ENCODE measurements at places on chromosomes 1 and 21.
A peak's percentile ranks its signal among the peaks of the same experiment; 100 is the strongest.

- no peak for DNase-seq
Observed at GRCh38 chr1:180926164-180926981, 13.7 kb downstream of the KIAA1614 start.

- no peak for DNase-seq
Observed at GRCh38 chr1:19511116-19511515, 25.8 kb upstream of the CAPZB start.

GRCh38 chr21:20721151-20721550, 277.1 kb upstream of the NCAM2 start:
- peak; percentile 36 for DNase-seq

GRCh38 chr1:9859281-9860014, 35.7 kb upstream of the CLSTN1 start:
- DNase-seq, result no peak

DNA sequence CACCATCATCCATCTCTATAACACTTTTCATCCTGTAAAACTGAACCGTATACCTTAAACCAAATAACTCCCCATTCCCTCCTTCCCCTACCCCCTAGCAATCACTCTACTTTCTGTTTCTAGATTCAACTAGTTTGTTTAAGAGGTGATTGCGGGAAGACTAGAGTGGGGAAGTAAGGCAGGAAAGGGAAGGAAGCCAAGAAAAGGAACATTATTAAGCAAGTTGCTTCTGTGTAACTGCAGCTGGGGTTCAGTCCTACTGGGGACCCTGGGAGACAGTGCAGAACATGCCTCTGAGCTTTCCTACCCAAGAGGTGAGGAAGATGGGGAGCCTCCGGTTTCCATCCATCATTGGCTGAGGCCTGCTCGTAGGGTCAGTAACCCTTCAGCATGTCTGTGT, 28.9 kb upstream of the H3-3A start:
- DNase-seq, result no peak

DNA sequence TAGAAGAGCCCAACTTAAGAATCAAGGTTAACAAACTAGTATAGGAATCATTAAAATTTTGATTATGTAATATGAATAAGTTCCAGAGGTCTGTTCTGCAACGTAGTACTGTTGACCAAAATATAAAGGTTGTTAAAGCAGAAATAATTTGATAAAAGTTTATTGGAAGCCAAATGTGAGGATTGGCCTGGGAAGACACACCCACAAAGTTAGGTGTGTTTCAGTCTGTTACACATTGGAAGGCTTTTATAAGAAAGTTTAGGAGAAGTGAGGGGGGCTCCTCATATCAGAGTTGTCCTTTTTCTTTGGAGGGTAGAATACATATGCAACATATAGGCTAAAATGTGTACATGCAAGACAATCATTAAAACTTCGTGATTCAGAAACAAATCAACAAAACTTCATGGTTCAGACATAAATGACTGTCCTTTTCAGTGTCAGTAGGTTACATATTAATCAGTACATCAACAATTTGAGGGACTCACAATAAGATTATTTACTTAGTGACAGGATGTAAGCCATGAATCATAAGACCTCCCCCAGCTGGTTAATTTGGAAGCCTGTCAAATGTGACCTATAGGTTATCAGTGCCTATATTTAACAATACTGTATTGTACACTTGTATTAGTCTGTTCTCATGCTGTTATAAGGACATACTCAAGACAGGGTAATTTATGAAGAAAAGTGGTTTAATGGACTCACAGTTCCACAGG, 245.0 kb upstream of the B3GALT2 start:
- no peak for DNase-seq

DNA sequence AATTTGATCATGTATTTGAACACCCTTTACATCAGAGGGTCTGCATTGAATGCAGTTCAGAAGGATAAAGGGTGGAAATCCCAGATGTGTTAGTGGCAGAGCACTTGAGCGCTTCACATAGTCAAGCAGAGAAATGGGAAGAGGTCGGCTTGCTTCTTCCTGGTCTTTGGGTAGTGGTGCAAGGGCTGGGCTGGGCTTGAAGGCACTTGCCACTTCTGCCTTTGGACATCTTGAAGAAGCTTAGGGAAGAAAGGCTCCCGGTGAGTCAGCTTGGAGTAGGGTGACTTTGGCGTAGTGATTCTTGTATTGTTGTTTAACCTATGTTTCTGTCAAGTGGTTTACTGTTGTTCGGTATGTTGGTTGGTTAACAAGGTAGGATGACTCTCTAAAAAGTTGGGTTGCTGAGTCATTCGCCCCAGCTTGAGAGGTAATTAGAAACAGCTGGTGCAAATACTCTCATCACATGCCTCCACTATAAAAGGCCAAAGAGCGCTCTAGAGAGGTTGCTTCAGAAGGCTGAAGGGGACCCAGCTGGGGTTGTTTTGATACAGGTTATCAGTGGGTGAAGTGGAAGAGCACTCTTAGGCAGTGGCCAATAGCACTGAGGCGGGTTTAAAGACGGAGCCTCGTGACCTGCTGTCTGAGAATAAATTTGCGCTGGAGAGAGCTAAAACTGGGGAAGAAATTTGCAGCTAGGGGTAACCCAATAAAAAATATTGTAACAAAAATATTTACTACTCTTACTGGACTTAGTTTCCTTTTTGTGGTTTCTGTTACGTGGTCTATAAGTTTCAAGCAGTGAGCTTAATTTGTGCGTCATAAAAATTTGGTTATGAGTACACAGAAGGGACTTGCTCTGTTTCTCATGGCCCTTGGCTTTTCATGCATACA, 1.4 kb downstream of the BACH1 start:
- peak; percentile 90 for DNase-seq

DNA sequence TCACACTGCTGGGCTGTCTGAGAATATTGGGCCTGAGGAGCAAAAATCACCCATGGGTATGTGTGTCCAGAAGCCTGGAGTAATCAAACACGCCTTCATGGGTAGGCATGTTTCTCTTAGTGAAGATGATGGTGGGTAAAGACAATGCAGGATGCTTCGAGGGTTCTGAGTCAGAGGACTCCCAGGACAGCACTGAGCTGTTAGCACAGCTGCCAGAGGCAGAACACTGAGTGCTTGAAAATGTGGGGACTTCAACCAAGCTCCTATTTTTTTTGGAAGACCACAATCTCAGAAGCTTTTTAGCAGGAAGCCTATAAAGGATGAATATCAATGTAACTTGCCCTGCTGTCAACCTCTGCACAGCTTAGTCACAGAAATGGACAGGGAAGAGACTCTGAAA, 7.9 kb upstream of the NT5C1A start:
- no peak for DNase-seq

GRCh38 chr1:27538793-27539192, 48.8 kb upstream of the WASF2 start:
- peak; percentile 58 for DNase-seq

DNA sequence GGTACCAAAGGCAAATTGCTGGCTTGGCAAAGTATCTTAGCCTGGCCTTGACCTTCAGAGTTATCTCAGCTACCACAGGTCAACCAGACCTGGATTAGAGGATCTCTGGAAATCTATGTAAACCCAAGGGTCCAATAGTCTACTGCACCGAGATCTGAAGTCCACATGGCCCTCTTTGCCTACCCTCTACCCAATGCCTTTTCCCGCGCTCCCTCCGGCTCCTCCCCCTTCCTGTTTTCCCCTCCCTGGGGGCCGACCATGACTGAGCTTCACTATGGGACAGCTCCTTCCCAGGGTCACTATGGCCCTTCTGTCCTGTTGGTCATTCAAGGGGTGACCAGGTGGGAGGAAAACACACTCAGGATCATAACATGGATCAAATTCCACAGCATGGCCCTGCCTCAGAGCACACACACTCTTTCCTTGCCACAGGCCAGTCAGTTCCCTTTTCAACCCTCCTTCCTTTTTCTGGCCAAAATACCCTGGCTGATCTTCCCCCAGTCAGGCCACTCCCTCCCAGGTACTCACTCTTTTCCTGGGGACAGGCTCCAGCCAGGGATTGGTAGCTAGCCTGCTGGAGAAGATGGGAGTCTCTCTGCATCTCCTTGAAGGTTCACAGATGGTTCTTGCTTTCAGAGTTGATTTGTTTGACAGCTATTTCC, 19.1 kb upstream of the TMEM183A start:
- no peak for DNase-seq

DNA sequence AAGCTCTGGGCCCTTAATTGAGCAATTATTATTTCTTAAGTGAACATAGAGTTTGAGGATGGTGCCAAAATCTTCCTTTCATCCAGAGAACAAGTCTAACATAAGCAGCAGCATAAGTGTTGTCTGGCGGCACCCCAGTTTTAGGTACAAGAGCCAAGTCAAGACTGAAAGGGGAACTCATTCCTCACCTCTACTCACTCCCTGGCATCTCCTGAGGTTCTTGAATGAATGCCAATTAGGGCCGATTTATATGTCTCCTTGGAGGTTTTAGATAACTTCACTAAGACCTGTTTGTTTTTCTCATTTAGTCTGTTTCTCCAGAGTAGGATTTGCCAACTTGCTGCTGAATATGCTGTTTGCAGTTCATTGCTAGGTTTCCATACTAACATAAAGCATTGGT, 42.6 kb upstream of the ADGRL2 start:
- no peak for DNase-seq

DNA sequence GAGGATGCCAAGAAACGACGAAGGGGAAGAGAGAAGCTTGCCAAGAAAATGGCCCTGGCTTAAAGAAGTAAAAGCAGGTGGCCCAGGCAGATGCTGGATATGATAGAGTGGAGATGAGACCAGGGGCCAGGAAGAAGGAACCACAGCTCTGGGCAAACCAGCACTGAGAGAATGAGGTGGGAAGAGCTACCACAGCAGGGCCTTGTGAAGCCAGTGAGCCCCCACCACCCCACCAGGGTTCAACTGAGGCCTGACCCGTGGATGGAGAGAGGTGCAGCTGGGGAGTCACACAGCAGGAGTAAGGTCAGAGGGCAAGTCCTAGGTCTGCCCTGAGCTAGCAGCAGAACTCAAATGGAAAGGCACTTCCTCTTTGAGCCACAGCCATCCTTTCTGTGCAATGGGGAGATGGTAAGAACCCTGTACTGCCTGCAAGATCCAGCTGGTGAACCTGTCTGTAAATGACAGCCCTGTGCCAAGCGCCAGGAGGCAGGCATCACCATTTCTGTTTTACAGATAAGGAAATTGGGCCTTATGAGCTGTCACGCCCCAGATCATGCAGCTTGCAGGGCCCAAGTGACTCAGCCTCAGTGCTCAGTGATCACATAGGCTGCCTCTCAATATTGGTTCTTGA, 8.5 kb downstream of the SH3BGRL3 start:
- no peak for DNase-seq

GRCh38 chr21:42467140-42467983, 28.7 kb downstream of the RSPH1 start:
- DNase-seq, result peak; percentile 76

GRCh38 chr1:89578151-89578550, 53.5 kb downstream of the LRRC8B start:
- no peak for DNase-seq

All from PC-9 (cell line).